ENCODE measurements at places on chromosomes 6 and 20.

- DNase-seq = no peak
Observed at GRCh38 chr6:118764766-118765165, 113.4 kb upstream of the CEP85L start.

DNA sequence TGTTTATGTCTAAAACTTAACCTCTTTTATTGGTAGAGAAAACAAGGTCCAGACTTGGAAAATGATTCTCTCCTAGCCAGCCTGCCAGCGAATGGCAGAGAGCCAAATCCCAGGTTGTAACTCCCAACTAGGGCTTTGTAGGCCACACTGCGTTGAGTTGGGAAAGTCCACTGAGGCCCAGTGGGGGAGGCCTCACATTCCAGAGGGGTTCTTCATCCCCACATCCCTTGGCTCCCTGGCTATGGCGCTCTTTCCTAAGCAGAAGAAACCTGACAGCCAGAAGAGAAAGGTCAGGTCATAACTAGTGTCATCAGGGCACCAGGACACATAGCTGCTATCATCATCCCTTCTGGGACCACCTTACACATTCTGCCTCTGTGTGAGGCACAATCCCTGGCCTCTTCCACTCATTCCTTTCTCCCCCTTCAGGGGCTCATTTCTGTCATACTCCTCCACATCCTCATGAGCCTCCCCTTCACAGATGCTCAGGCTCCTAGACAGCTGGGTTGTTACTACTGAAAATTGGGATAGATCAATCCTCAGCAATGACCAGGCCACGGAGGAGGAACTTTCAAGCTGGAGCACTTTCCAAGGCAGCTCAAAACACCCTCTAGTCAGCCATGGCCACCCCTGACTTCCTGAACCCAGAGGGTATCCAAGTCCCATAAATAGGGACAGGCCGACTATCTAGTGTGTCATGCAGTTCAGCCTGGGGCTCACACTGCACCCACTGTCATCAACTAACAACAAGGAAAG, 48.6 kb downstream of the TCP11 start:
- peak; percentile 32 for DNase-seq

DNA sequence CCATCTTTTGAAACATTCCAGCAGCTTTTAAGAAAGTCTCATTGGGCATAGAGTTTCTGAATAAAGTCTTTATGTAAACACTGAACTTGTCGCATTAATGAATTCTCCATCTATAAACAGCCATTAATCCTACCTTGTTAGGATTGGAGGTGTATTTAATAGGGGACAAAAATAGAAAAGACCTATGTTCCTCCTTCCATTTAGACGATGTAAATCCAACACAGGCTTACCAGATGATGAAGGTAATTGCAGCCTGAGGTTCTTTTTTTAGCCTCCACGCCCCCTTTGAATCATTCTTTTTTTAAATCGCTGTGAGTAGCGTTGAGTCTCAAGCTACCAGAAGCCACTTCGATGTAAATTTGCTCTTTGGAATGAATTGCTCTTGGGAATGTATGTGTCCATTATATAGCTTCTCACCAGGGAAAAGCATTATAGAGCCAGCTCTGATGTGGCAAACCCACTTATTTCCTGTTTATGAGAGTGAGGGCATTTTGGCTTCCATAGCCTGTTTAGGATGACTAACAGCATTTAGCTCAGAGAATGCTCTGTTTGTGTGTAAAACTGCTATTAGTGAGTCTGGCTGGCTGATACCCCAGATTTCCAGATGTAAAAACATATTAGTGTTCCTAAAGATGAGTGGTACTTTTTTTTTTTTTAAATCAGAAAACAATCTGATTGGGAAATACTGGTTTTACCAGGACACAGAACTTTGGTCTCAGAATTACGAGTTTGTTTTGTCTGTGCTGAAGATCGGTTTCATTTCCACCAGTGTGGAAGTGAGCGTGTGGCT, 74.9 kb upstream of the CLDN20 start:
- peak; percentile 39 for DNase-seq

DNA sequence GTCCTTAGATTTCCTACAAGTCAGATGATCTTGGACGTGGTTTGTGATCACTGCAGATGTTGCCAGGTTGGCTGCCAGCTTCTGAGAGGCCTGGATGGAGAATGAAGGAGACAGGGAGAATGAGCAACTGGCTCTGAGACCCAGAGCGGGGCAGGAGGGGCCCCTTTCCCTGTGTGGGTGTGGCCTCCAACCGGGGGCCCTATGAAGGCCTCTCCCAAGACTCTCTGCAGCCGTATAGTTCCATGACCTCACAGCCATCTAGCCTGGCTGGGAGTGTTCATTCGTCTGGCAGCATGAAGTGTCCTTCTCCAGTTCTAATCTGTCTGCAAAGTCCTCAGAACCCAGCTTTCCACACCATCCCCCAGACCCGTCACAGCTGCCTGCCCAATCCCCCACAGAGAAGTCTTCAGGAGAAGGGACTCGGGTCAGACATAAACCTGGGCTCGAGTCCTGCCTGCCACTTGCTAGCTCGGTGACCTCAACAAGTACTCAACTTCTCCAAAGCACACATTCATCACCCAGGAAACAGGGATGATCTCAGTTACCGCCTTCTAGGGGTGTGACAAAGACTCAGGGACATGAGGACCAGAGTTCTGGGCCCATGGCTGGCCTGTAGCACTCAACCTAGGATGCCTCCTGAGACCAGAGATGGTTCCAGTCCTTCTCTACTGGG, 122.6 kb downstream of the EDN3 start:
- no peak for DNase-seq

DNA sequence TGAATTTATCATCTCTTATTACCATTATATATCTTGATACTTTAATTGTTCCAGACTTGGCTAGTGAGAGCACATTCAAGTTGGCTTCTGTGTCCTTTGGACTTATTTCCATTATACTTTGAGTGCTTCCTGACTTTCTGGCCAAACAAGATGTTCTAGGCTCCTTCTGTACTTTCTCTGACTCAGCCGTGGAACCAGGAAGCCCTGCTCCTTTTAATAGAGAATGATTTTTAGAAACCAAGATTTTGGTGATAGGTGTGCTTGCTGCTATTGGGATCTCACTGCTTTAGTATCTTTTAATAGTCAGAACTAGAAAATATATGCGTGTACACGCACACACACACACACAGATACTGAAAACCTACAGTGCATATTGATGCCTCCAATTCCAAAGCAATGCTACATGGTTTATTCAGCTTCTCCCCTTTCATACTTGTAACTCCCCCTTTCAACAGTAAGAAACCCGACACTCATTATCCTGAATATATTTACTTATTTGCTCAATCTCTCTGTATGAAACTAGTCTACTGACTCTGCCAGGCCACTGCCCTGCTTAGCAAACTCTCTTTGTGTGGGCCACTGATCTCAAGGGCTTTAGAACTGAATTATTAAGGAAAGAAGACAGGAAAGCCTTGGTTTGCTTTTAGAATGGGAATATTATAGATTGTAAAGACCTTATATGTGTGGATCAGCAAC, 42.7 kb upstream of the EZR start:
- peak; percentile 55 for DNase-seq

DNA sequence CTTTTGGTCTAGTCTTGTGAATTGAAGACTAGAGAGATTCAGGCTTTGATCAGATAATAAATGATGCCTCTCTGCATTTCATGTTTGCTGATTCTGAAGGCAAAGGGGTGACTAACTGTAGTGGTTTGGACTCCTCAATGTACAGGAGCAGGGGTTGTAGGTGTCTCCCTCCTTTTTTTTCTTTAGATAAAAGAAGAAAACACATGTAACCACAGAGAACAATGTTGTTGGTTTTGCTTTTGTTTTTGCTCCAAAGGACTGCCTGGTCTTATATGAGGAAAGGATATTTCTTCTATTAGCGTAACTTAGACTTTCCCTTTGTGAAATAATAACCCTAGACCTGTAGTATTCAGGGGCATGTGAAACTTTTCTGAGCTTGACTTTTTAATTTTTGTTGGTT, 53.2 kb downstream of the RFPL4B start:
- no peak for DNase-seq

GRCh38 chr6:105573138-105573537, 170.3 kb upstream of the PREP start:
- no peak for DNase-seq

GRCh38 chr20:45059022-45059728, 41.8 kb downstream of the KCNS1 start:
- DNase-seq = no peak

GRCh38 chr6:7172649-7173048, 64.9 kb downstream of the RREB1 start:
- no peak for DNase-seq

DNA sequence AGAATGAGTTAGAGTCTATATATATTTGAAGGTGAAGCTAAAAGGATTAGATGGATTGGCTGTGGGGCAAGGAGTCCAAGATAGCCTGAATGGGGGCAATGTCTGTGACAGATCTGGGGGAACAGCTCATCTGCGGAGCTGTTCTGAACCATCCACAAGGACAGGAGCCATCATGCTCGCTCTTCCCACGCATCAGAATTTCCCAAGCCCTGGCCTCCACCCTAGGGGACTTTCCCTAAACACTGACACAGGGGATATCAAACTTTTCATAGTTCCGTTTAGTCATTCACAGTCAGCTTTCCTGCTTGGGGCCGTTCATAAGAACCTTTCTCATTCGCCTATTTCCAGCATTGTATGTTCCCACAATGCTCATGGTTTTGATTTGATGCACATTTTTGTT, 37.6 kb upstream of the CCN6 start:
- DNase-seq = no peak

DNA sequence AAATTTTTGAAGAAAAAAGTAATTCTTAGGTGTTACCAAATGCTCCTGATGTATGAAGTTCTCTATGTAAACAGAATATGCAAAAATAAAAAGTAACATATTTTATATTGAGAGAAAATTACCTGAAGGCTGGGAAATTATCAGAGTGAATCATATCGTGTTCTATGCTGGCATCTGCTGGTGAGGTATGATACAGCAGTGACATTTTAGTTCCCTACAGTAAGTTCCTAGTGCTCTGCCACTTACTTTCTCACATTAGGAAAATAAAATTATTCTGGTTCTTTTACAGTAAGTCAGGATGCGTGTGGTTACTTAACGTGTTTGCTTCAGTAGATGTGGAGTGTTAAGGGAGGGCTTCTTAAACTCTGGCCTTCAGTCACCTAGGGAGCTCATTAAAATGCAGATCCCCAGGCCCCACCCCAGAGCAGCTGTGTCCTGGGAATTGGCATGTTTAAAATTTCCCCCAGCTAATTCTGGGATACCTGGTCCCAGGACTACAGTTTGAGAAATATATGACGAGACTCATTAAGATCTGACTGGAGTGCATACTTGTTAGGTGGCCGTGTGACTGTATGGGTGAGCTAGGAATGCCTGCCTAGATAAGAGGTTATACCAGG, 3.2 kb downstream of the ACTR5 start:
- peak; percentile 24 for DNase-seq

DNA sequence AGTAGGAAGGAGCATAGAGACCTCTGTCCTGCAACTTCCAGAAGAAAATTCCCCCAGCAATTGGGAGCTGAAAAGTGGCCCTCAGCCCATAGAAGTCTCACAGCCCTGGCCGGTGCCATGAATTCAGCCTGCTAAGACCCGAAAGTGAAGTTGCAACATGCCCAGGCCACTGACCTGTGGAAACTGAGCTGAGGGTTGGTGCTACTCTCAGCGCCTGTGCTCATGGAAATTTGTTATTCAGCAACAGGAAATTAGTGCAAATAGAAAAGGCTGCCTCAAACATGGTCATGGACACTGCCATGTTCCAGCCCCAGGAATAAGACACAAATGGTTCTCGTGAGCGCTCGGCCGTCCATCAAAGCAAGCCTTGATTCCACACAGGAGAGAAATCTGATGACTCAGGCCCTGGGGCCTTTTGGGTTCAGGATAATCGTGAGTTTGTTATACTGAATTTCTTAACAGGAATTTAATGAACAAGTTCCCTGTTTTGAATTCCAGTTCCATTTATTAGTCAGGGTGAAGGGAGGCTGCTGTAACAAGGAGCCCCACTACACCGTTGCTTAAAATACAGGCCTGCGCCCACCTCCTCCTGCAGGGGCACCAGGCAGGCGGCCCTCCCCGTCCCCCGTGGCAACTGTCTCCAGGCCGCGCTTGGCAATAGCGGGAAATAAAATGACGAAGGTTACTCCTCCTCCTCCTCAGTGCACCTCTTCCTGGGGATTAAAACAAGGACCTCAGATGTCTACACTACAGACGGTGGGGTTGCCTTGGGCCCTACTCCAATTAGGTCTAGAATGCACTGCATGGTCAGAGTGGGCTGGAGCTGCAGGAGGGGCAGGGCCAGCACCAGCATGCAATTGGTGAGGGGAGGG, 152.9 kb downstream of the ERMARD start:
- DNase-seq = no peak

DNA sequence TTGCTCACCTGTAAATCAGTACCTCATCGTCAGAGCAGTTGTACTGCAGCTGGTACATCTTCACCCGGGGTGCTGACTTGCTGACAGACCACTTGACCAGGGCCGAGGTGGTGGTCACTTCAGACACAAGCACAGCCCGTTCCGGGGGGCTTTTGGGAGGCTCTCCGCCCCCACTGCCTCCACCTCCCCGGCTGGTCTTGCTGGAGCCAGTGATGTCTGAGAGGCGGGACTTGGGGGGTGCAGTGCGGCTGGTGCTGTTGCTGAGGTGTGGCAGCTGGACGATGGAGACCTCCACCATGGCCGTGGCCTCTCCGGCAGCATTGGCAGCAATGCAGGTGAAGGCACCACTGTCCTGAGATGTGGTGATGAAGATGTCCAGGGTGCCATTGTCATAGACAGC, 155.5 kb downstream of the LRFN2 start:
- no peak for DNase-seq

GRCh38 chr6:161228921-161229591, 44.8 kb downstream of the AGPAT4 start:
- no peak for DNase-seq
